ENCODE measurements at places on chromosomes 12 and 14.

- H3K36me3 ChIP-seq, result no peaks in the 10 kb centered on the region
- no peak overlapping the region for H3K4me3 ChIP-seq
- H3K4me1 ChIP-seq, result peaks cover 10% of the 10 kb centered on the region
- peak; percentile 33 for DNase-seq
- H3K27ac ChIP-seq, result no peak overlapping the region
Measured at GRCh38 chr12:6084261-6084968, 40.1 kb downstream of the VWF start.

DNA sequence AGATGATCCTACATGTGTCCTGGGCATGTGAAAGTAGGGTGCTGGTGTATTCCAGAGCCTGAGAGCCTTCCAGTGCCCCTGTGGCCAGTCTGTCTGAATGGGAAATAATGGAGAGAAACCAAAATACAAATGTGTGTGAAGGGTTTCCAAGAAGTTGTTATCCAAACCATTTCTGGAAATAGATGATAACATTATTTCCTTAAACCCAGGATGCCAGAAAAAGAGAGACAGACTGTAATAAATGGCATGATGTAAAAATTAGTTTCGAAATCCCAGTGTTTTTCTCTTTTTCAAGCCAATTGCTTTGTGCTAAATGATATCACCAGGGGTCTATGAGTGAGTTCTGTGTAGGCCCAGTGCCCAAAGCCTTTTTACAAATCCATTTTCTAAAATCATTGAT lies 175.3 kb downstream of the PHLDA1 start:
- no peak overlapping the region for H3K27ac ChIP-seq
- no peak for DNase-seq
- no peaks in the 10 kb centered on the region for H3K4me1 ChIP-seq
- H3K27me3 ChIP-seq, result no peaks in the 10 kb centered on the region
- no peaks in the 10 kb centered on the region for H3K36me3 ChIP-seq

- H3K27ac ChIP-seq, result no peak overlapping the region
- H3K4me1 ChIP-seq, result peaks cover 1% of the 10 kb centered on the region
- DNase-seq, result no peak
- no peak overlapping the region for H3K4me3 ChIP-seq
Measured at GRCh38 chr12:81888106-81888740, 129.1 kb upstream of the PPFIA2 start.

- no peak overlapping the region for H3K4me3 ChIP-seq
- H3K27ac ChIP-seq, result no peak overlapping the region
- no peaks in the 10 kb centered on the region for H3K36me3 ChIP-seq
Measured at GRCh38 chr12:42008996-42009395, 135.7 kb downstream of the GXYLT1 start.

- no peaks in the 10 kb centered on the region for H3K27me3 ChIP-seq
- no peak overlapping the region for H3K4me3 ChIP-seq
- H3K27ac ChIP-seq, result no peak overlapping the region
- H3K4me1 ChIP-seq, result no peaks in the 10 kb centered on the region
Measured at GRCh38 chr12:18683327-18684013, 54.3 kb downstream of the PLCZ1 start.

- peak overlapping the region; percentile 81 for H3K4me3 ChIP-seq
- no peaks in the 10 kb centered on the region for H3K36me3 ChIP-seq
- H3K27me3 ChIP-seq, result no peaks in the 10 kb centered on the region
- no peak overlapping the region for H3K27ac ChIP-seq
- no peaks in the 10 kb centered on the region for H3K4me1 ChIP-seq
Measured at GRCh38 chr12:121295746-121296617, 527 bp downstream of the CAMKK2 start.

Measured in iPS DF 6.9 (cell line).